Right forelimb (tissue), 1 donor: ENCODE measurements at places on chromosomes 6 and 20.

GRCh38 chr20:24827603-24828295 lies 121.3 kb upstream of the CST7 start:
- DNase-seq: peak; percentile 15

DNA sequence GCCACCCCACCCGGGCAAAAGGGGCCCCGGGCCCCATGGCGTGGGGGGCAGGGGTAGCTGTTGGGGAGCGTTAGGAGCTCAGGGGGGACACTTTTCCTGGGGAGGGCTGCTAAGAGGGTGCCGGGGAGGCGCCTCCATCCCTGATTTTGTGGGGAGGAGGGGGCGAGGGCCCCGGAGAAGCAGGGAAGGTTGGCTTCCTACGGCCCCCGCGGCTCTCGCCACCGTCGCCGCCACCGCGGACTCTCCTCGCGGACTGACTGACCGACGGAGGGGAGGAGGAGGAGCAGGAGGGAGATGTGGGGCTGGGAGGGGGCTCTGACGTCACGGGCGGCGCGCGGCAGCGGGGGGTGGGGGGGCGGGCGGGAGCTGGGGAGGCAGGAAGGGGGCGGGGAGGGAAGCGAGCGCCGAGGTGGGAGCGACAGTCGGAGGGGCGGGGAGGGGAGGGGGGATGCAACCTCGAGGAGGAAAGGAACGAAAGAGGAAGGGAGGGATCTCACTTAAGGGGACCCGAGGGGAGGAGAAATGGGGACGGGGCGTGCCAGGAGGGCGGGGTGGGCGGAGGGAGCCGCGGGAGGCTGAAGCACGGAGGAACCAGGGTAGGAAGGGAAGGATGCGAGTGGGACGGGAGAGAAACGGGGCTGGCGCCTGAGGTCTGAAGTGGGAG lies 5.1 kb downstream of the GABBR1 start:
- peak; percentile 89 for DNase-seq

GRCh38 chr20:19012676-19013075 lies 199.1 kb downstream of the SCP2D1 start:
- DNase-seq: no peak

DNA sequence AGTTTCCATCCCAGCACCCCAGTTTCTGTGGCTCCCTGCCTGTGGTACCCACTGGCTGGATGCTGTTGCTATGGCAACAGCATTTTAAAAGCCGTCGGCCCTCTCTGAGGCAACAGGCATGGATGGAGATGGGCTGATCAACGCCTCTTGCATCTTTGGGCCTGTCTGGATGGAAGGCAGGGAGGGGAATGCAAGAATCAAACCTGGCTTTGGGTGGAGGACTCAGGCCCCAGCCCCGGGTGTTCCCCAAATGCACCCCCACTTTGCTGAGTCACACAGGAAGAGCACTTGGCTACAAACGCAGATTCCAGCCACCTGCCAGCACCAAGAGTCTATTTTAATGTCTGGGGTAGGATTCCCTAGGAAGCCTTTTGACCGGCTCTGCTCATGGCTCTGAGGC lies 45.7 kb upstream of the TGM2 start:
- DNase-seq: no peak

DNA sequence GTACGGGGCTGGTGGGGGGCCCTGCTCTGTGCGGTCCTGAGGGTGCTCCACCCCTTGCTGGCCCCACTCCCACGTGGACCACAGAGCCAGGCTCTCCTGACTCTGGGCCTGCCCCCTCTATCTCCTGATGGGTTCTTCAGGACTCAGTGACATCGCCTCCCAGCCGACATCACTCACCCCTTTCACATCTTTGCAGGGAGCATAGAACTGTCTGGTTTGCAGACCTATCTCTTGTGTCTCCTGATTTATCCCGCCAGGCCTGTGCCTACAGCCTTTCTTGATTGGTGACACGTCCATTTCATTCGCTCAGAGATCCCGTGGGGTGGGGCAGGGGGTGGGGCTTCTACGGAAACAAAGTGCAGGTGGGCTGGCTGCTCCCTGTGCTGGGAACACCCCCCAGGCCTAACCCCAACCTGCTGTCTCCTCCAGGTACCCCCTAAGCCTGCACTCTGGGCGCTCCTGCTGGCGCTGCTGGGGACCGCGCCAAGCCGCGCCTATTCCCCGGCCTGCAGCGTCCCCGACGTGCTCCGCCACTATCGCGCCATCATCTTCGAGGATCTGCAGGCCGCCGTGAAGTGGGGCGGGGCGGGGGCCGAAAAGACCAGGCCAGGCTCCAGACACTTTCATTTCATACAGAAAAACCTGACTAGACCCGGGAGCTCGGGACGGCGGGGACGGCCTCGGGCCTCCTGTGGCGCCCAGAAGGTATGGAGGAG lies 1.7 kb downstream of the C20orf204 start:
- no peak for DNase-seq

GRCh38 chr6:94074764-94075163 lies 655.4 kb upstream of the EPHA7 start:
- no peak for DNase-seq

- DNase-seq: no peak
Measured at GRCh38 chr6:40526036-40526435, 61.1 kb downstream of the LRFN2 start.

GRCh38 chr20:6595704-6596103 lies 171.8 kb upstream of the BMP2 start:
- no peak for DNase-seq

GRCh38 chr6:125112934-125113333 lies 40.6 kb upstream of the TPD52L1 start:
- DNase-seq: no peak

DNA sequence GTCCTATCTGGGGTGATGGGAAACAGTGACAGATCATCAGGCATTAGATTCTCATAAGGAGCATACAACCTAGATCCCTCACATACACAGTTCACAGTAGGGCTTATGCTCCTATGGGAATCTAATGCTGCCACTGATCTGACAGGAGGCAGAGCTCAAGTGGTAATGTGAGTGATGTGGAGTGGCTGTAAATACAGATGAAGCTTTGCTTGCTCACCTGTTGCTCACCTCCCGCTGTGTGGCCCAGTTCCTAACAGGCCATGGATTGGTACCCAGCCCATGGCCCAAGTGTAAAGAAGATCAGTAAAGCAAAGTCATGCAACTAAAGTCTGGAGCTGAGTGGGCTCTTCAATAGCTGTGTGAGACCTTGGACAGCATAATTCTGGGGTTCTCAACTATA lies 65.9 kb downstream of the PKIB start:
- DNase-seq: no peak

DNA sequence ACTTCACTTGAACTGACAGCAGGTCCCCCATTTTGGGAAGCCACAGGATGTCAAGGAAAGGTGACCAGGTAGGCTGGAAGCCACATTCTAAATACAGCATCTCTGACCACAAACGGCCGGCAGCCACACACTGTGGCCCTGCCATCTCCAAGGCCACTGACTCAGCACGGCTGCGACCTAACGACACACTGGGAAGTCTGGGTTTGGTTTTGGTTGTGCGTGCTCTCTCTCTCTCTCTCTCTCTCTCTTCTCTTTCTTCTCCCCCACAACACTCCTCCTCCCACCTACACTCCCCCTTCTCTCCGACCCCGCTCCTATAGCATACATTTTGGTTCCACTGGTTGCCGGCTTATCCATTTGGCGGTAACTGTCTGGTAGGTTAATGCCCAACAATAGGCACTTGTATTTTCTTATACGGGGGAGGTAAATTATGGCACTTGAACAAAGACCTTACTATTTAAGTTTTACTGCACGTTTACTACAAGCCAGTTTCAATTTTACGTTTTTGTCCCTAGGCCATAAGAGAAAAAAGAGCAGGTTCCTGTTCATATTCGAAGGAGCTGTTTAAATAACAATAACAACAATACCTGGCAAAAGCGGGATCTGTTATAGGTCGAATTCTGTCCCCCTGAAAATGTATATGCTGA lies 103.6 kb downstream of the GMDS start:
- DNase-seq: no peak

- DNase-seq: no peak
Measured at GRCh38 chr6:141152951-141153350, 979.8 kb upstream of the GJE1 start.
